ENCODE measurements at places on chromosomes 1 and 21. TPM values are rescaled to one million over a fixed set of nuclear protein-coding genes. Genes with fewer than 3 reads are reported as not detected.
A peak's percentile ranks its signal among the peaks of the same experiment; 100 is the strongest.

The TACSTD2 gene
- total RNA-seq: not detected

The PRMT6 gene
- total RNA-seq: 27.3 TPM

The PLA2G2D gene
- total RNA-seq: not detected

The KCNK2 gene
- not detected for total RNA-seq

The CFAP141 gene
- not detected for total RNA-seq

The APOBEC4 gene
- total RNA-seq: not detected

The NASP gene
- total RNA-seq: 251 TPM

- peaks cover 57% of the 10 kb centered on the region for H3K4me1 ChIP-seq
- peaks cover 46% of the 10 kb centered on the region for H3K36me3 ChIP-seq
- H3K4me3 ChIP-seq: no peak overlapping the region
- H3K27ac ChIP-seq: no peak overlapping the region
Measured at GRCh38 chr1:89705901-89706699, 73.2 kb downstream of the LRRC8C start.

DNA sequence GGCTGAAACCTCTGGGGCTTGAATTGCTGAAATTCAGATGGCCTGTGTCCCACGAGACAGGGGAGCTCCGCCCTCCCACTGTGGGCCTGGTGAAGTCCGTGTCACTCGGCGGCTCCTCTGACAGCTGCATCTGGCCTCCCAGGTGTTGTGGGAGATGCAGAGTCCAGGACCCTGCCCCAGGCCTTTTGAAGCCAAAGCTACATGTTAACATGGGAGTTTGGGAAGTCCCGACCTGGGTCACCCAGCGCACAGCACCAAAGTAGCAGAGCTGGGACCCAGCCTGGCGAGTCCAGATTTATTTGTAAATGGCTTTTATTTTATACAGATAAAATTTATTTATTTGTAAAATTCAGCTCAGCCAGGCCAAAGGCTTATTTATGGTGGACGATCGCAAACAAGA, 28.9 kb downstream of the SLC37A1 start:
- peaks cover 9% of the 10 kb centered on the region for H3K4me1 ChIP-seq
- H3K27ac ChIP-seq: no peak overlapping the region
- no peak for DNase-seq

DNA sequence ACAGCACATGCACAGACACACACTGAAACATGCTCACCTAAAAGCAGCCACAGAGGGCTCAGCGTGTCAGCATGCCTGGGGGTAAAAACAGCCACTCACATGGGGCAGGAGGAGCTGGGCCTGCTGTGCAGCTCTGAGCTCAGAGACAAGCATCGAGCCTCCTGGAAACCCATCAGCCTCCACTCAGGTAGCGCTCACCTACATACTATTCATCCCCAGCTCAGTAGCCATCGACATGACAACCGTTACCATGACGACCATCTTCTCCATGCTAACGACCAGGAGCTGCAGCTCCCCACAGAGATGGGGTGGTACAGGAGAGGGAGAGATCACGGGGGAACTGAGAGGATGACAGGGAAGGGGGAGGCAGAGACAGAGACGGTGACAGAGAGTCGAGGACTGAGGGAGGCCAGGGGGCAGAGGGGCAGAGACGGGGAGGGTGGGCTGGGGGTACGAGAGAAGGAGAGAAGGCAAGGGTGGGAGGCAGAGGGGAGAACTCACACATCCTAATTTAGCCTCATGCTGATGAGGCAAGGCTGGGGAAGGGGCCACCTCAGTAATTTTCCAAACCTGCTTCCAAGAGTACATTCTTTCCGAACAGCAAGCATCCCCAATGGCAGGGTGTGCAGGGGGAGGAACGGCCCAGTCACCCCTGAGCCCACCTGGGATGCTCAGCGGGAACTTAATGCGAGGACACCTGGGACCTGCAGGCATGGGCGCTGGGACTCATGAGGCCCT, 28.4 kb downstream of the SDC3 start:
- H3K36me3 ChIP-seq: no peaks in the 10 kb centered on the region
- H3K27ac ChIP-seq: peak overlapping the region; percentile 31
- peaks cover 18% of the 10 kb centered on the region for H3K27me3 ChIP-seq

DNA sequence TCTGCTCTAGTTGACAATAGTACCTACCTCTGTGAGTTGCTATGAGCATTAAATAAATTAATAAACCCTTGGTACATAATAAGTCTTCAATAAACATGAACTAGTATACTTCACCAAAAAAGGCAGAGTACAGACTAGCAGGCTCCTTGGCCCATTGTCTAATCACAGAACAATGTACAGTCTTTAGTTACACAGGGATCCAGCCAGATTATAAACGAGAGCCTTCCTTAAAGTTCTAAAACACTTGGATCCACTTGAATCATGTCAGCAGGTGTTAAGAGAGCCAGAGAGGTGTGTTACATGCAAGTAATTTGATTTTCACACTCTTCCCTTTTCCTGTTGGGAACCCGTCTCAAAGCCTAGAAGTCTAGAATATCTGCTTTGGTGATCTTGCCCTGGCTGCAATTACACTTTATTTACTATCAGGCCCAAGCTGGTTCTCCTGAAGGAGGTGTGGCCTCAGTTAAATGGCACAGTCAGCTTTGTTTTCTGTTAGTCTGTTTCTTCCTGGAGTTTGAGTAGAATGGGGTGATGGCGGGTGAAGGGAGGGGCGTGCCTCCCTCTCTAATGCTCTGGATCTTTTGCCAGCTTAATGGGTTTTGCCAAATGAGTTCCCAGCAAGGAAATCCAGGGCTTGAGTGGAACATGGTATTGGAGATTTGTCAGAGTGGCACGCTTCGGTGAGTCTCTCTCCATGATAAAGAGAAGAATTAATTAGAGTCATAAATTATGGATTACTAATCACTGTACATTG, 570.9 kb upstream of the CAMK1G start:
- no peak overlapping the region for H3K4me3 ChIP-seq
- no peak overlapping the region for H3K27ac ChIP-seq
- DNase-seq: no peak
- peaks cover 1% of the 10 kb centered on the region for H3K27me3 ChIP-seq
- H3K4me1 ChIP-seq: no peaks in the 10 kb centered on the region

DNA sequence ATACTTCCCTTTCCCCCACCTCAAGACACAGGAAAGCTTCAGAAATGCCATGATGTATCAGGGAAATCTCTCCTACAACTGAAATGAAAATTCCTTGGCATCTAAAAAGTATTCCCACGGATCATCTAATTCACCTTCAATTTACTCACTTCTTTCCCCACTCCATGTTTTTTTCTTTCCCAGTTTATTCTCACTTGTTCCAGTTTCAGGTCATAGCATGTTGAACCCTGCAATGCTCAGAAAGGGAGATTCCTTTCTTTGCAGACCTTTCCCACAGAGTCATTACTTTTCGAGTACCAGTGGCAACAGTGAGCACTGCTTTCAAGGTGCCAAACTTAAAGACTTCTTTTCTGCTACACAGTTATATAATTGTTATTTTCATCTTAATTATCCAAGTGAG, 305.0 kb downstream of the VAV3 start:
- DNase-seq: no peak
- no peaks in the 10 kb centered on the region for H3K27me3 ChIP-seq
- H3K4me3 ChIP-seq: no peak overlapping the region
- no peaks in the 10 kb centered on the region for H3K4me1 ChIP-seq
- H3K36me3 ChIP-seq: no peaks in the 10 kb centered on the region

DNA sequence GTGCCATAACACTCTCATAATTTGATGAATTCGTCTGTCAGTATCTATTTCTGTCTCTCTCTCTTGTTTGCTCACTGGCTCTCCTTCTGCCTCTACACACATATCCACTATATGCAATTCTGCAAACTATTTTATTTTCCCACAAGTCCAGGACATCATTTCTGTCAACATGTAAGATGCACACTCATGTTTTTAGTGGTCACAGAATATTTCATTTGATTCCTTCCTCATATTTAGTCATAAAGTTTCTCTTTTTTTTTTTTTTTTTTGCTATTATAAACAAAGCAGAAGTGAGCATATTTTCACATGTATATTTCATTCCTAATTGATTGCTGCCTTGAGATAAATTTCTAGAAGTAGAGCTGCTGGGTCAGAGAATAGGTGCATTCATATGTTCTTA, 165.3 kb downstream of the PGBD5 start:
- H3K27ac ChIP-seq: peak overlapping the region; percentile 31
- H3K36me3 ChIP-seq: peaks cover 31% of the 10 kb centered on the region
- H3K4me3 ChIP-seq: no peak overlapping the region
- no peak for DNase-seq

GRCh38 chr1:41122851-41123518, 101.5 kb upstream of the SLFNL1 start:
- no peak for DNase-seq
- no peaks in the 10 kb centered on the region for H3K27me3 ChIP-seq
- H3K27ac ChIP-seq: no peak overlapping the region
- H3K36me3 ChIP-seq: no peaks in the 10 kb centered on the region
- H3K4me3 ChIP-seq: no peak overlapping the region

GRCh38 chr1:213647864-213648650, 339.7 kb upstream of the PROX1 start:
- no peaks in the 10 kb centered on the region for H3K4me1 ChIP-seq
- H3K4me3 ChIP-seq: no peak overlapping the region
- no peak overlapping the region for H3K27ac ChIP-seq

DNA sequence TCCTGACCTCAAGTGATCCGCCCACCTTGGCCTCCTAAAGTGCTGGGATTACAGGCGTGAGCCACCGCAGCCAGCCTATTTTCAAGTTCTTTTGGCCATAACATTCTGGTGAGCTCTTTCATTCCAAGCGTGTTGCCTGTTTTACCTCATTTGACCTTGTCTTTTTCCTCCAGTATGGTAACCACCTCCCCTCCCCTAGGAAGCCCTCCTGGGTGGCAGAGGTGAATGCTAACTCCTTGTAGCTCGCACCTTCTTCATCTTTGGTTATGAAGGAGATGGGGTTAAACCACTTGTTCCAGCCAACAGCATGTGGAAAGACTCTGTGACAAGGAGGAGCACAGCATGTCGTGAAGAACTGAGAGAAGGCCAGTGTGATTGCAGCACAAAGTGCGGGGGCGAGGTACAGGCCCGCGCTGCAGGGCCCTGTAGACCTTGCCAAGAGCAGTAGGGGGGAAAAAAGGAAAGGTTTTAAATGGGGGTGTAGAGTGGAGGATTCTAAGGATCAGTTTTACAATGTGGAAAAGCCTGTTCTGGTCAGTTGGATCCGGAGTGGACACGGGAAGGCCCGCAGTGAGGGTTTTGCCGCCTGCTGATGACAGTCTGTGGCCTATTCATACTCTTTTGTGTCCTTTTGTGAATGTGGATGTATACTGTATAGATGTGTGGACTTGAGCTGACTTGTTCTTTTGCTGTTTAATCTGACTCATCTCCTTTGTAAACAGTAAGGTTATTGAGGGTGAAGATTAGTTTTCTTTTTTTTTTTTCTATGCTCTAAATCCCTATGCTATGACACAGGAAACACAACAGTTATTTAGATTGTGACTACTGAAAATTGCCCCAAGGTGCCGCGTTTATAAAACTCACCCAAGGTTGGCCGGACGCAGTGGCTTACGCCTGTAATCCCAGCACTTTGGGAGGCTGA, 7.5 kb upstream of the ZNF436 start:
- no peak overlapping the region for H3K4me3 ChIP-seq
- no peak overlapping the region for H3K27ac ChIP-seq
- H3K27me3 ChIP-seq: peaks cover 2% of the 10 kb centered on the region
- DNase-seq: no peak
- H3K36me3 ChIP-seq: peaks cover 4% of the 10 kb centered on the region
- H3K4me1 ChIP-seq: no peaks in the 10 kb centered on the region

- DNase-seq: no peak
- H3K27me3 ChIP-seq: peaks cover 2% of the 10 kb centered on the region
- H3K27ac ChIP-seq: no peak overlapping the region
Measured at GRCh38 chr1:39984951-39985350, 30.0 kb downstream of the MFSD2A start.

DNA sequence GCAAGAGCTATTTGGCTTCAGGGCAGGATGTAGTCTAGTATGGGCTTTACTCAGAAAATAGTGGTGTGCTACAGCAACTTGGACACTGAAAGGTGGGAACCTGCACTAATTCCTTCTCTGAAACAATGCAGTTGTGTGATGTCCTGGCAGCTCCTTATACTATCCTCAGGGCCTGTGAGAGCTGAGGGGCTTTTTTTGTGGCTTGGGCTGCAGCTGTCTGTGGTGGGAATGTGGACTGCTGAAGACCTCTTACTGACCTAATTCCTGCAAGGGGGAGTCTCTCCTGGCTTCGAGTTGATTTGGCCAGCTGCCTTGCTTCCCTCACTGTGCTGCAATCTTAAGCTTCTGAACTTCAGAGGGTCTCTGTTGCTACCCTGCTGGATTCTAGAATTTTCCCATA, 22.3 kb upstream of the CHODL start:
- H3K27ac ChIP-seq: no peak overlapping the region
- no peaks in the 10 kb centered on the region for H3K36me3 ChIP-seq
- no peak overlapping the region for H3K4me3 ChIP-seq
- H3K27me3 ChIP-seq: no peaks in the 10 kb centered on the region
- DNase-seq: no peak
- H3K4me1 ChIP-seq: no peaks in the 10 kb centered on the region

DNA sequence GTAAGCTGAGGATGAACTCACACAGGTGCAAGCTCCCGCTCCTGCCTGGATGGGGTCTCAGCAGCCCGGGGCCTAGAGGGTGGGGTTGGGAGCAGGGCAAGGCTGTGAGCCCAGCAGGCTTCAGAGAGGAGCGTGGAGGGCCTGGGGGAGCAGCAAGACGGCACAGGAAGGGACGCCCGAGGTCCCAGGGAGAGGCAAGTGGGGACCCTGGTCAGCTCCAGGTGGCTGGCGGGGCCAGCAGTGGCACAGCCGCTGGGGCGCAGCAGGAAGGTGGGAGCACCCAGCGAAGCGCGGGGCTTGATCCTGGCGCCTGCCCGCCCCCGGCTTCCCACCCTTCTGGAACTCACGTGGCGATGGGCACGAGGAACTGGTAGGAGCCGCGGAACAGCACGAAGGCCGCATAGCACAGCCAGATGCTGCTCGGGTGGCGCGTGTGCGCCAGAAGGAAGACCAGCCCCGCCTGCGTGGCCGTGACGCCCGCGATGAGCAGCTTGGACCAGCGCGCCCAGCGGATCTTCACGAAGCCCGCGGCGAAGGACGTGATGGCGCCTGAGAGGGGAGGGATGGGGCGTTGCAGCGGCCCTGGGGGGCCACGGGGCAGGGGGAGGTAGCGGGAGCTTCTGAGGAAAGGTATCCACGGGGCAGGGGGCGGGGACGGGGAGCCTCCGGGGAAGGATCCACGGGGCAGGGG, 11.7 kb downstream of the SLC19A1 start:
- no peak overlapping the region for H3K4me3 ChIP-seq
- peaks cover 14% of the 10 kb centered on the region for H3K36me3 ChIP-seq
- no peaks in the 10 kb centered on the region for H3K27me3 ChIP-seq
- DNase-seq: no peak
- no peak overlapping the region for H3K27ac ChIP-seq
- H3K4me1 ChIP-seq: peaks cover 9% of the 10 kb centered on the region

Data from activated T-helper 1 cell treated with anti-CD3 and anti-CD28 coated beads, Interleukin-12 subunit alpha, Interleukin-12 subunit beta, Interleukin-2, Interleukin-4 antibody, amounts not matched to agents 30 ng/mL and 10 ng/mL and 1 ng/mL, durations not matched to agents 14 hours and 24 hours and 36 hours (primary cell).